ENCODE measurements at places on chromosomes 13 and 19.

DNA sequence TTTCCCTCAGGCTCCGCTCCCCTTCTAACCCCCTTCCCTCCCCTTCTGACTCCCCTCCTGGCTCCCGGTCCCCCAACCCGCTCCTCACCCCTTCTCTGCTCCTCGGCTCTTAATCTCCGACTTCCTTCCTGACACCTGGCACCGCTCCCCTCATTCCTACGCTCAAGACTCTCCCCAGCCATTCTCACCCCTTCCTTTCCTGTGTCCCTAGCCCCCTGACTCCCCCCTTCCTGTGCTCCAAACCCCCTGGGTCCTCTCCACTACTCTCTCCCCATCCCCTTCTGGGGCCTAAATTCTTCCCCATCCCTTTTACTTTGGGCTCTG, 658 bp downstream of the CLPP start:
- DNase-seq = no peak

DNA sequence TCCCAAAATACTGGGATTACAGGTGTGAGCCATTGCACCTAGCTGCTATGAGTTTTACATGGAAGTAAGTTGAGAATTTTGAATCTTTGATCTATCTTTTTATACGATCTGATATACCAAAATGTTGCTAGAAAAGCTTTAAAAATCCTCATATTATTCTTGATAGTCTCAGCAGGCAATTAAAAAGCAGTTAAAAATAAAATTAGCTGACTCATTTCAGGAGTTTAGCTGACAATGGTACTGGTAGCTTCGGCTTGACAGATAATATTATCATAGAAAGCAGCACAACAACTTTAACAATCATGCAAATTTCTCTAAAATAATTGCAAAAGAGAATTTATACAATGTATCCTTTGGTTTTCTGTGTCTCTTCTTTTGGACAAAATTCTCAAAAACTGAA, 9.6 kb upstream of the FOXO1 start:
- no peak for DNase-seq

- DNase-seq = no peak
Measured at GRCh38 chr13:28434926-28435325, 60.0 kb downstream of the FLT1 start.

DNA sequence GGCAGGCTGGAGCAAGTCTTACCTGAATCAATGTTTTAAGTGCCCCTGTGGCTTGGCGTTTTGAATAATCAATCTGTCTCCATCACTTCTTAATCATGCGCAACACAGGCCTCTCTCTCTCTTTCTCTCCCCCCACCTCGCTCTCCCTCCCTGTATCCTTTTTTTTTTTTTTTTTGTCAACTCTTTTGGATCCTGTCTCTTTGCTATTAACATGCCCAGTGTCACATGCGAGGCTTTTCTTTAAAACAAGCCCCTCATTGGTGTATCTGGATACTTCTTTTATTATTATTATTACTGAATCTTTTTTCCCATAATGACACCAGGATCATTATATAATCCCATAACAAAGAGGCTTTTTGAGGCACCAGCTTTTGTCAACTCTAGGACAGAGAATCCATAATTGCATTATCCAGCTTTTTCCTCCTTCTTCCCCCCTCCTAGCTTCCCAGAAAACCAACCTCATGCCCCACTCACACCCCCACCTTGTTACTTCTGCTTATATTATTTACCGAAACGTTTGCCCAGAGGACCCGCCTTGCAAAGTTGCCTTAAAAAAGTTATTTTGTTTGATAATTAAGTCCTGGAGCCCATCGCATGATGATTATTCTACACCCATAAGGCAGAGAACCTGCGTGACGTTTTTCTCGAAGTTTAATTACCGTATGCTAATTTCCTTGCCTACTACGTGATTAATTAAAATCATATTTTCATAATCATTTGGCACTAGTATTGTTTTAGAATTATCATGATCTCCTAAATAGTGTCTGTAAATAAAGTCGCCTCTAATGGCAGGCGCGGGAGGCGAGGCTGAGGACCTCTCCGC, 148.1 kb upstream of the ZNF536 start:
- no peak for DNase-seq
